ENCODE measurements at places on chromosomes 1 and 21.

DNA sequence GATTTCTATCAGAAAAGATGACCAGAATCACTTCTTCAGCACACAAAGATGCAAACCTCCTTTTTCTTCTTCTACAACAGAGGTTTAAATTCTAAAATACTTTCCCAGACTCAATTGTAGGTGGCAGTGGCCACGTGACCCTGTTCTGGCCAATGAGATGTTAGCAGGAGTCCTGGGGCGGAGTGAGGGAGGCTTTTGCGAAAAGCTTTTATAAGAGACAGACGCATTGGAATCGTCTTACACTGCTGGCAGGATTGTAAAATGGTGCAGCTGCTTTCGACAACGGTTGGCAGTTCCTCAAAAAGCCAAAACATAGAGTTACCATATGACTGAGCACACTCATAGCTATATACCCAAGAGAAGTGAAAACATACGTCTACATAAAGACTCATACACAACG lies 87.0 kb upstream of the MAGI3 start:
- no peak for DNase-seq

GRCh38 chr1:231039161-231040018 lies 664 bp downstream of the FAM89A start:
- no peak for DNase-seq

- DNase-seq = no peak
These were observed 64.5 kb downstream of the LRRC40 start for GRCh38 chr1:70140894-70141293.

- no peak for DNase-seq
These were observed 133.4 kb downstream of the CASZ1 start for GRCh38 chr1:10662824-10663677.

- DNase-seq = no peak
These were observed 9.7 kb upstream of the LHX8 start for GRCh38 chr1:75124510-75124909.

GRCh38 chr1:118247593-118247992 lies 62.6 kb upstream of the SPAG17 start:
- no peak for DNase-seq

DNA sequence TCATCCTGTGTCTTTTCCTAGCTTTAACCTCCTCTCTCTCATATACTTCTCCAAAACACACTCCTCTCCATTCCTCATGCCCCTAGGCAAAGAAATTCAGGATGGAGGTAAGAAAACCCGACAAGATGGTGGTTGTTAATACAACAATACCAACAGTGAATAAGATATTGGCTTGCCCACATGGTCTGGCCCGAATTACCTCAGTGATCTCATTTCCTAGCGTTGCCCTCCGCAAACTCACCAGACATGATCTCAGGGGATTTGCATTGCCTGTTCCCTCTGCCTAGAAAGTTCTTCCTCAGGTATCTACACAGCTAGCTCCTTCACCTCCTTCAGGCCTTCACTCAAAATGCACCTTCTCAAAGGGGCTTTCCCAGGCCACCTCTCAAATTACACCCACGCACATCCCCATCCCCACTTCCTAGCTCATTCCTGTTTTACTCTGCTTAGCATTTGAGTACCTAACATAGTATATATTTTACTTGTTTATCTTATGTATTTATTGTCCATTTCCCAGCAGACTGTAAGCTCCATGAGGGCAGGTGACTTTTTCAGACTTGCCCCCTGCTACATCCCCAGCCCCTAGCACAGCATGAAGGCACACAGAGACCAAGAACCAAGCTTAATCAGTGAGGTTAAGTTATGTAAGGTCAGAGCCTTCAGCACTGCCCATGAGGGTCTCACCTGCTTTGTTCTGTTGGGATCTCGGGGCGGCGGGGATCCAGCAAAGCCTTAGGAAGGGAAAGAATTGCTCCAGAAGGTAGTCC lies 10.2 kb upstream of the UBR4 start:
- DNase-seq = no peak

DNA sequence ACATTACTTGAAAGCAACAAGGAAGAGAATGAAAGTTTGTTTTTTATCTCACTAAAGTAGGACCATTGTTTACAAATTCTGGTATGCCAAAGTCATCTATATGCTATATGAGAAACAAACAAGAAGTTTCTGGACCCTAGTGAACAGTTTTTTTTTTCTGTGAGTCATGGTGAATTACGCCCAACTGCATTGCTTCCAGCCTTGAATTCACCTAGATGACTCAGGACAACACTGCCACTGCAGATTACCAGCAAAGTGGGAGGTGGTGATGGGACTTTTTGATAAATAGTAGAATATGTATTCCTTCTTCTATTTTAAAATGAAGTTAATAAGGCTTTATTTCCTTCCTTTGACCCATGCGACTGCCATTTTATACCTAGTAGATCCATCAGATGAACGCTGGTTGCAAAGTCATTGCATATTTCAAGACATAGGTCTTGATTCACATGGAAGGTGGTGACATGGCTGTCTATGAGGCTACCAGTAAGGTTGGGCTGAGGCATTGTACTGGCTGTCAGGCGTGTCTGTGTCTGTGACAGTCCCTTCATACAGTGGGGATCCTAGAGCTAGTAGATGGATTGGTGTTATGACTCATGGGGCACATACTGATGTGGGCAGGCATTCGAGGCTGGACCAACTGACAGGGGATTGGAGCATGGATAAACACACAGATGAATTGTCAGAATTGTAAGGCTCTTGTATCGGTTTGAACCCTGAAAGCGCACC lies 49.1 kb upstream of the APOBEC4 start:
- no peak for DNase-seq

DNA sequence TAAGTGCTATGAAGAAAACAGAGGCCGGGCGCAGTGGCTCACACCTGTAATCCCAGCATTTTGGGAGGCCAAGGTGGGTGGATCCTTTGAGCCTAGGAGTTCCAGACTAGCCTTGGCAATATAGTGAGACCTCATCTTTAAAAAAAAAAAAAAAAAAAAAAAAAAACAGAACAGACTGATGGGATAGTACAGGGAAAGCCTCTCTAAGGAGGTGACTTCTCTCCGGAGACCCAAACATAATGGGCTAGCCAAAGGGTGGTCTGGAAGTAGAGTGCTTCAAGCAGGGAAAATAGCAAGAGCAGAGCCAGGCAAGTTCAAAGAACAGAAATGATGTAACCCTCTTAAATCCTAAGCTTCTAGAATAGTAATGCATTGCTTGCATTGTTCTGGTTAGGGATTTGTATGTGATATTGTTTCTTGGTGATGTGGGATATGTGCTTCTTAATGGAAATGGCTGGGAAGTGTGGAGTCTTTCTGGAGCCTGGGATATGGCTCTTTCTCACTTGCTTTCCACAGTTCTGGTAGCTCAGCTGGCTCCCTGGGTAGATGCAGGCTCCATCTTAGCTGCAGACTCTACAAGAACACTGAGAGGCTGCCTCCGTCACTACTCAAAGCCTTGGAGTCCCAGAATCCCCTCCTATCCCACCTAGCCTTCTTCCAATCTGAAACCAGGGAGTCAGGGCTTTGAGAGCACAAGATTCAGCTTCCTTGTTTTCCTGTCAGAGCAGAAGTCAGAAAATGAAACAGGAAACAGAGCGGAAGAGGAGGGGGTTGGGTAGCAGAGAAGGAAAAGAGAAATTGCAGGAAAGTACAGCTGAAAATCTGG lies 1.9 kb upstream of the PIGV start:
- no peak for DNase-seq

All from stimulated activated CD4-positive, alpha-beta T cell treated with anti-CD3 and anti-CD28 coated beads, Interleukin-15, amount 100 ng/mL, for 48 hours (primary cell).